Activated CD4-positive, alpha-beta T cell treated with anti-CD3 and anti-CD28 coated beads, Interleukin-2, amount 50 U/mL, for 4 hours (primary cell): ENCODE measurements at places on chromosomes 5 and 9.

DNA sequence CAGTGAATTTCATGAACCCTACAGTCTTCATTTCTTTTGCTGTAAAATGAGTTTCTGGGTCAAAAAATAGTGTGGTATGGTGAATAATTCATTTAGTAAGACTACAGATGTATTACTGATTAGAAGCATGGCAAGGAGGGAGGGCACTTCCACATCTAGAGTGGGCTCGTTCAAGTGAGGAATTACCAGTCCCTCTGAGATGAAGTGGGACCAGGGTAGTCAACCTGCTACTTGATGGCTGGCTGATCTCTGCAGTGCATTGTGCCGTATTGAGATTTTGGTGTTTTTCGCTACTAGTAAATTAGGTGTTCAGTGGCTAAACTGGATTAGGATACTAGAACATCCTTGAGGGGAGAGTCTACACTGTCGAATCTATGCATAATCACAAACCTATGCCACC, 10.8 kb downstream of the CDC37L1 start:
- DNase-seq = no peak

GRCh38 chr5:29614206-29614605, 1579.3 kb upstream of the CDH6 start:
- no peak for DNase-seq

- no peak for DNase-seq
Observed at GRCh38 chr5:165130656-165131055, 1625.2 kb downstream of the MAT2B start.

DNA sequence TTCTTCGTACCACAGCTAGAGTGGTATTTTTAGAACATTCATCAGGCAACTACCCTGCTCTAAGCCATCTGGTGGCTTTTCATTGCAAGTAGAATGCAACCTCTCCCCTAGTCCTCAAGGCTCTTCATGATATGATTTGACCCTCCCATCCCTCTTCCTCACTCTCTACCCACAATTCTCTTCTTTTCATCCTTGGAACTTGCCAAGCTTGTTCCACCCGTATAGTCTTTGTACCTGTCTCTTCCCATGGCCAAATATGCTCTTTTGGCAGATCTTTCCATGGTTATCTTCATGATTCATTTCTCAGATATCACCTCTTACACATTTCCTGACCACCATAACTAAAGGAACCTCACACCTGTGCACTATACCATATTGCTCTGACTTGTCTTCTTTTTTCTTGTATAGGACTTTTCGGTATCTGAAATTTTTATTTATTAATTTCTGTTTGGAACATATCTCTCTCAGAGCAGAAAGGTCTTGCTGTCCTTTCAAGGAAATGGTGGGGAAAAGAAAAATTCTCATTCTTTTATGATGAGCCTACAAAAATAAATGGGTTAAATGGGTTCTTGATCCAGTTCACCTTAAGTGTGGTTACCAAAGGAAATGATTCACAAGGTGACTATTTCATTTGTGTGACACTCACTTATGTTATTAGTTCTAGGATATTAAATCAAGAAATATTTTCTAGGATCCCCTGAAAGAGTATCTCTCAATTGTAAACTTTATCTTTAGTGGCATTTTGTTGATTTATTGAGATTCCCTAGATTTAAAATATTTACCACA, 3.7 kb upstream of the CD274 start:
- DNase-seq = no peak

DNA sequence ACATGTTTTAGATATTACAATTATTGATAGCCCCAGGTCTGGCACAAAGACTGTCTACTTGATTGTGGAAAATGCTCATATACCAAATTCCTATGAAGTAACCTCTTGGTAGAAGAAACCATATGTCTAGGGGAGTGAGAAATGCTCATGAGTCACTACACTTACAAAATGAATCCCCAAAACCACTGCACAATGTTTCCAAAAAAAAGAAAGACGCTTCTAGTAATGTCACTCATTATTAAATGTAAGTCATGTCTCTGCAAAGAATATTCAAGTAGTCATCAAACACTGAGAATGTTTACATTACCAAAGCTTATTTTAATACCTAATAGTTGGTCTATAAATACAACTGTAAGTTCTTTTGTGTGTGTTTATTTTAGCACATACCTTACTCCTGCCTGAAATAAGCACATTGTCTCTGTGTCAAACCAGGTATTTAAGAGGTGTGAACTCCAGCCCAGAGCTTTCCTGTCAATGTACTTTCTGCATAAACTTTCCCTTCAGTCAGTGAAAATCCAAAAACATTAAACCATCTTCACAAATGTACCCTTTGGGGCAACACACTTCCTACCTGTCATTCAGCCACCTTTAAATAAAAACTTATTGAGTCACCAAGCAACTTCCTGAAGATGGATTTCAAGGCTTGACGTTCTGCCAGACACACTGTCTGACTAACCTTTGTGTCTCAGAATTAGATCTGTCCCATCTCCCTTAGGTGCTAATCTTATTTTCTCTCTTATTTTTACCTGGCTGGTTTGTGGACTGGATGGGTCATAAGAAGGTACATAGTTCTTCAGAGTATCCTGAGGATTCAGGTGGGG, 194.0 kb downstream of the NFIB start:
- no peak for DNase-seq

GRCh38 chr9:126496781-126497659, 116.7 kb upstream of the LMX1B start:
- no peak for DNase-seq

DNA sequence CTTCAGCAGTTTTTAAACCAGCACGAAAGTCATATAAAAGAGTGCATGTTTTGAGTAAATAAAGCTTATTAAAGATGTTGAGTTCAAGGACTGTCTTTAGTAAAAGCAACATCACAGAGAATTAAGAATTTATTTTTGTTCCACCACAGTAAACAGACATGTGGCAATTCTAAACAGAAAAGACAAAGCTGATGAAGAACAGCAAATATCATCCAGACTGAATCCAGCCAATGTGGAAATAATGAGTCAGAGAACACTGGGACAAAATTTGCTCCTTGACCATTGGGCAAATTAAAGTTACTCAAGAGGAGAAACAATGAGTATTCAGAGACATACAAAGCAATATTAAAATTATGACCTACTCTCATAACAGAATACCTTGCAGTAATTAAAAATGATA, 28.8 kb downstream of the OR2K2 start:
- DNase-seq = no peak

DNA sequence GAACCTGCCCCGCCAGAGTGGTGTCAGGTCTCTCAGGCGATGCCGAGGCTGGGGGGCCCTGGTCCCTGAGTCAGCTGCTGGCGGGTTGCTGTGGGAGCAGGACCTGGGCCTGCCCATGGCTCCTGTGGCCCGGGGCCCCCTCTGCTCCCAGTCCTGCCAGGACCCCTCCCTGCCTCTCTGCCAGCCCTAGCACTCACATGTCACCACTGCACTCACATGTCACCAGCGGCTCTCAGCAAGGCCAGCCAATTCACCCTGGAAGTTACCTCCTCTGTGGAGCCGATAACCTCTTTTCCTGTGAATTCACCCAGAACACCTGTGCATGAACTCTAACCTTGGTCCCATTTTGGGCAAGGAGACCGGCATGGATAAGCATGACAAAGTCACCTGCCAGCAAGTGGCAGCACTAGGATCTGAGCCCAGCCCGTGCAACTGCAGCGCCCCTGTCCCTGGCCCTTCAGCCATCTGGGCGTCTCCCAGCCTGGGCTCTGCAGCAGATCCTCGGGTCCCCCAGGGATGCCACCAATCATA, 170.2 kb downstream of the GAPVD1 start:
- no peak for DNase-seq

GRCh38 chr9:82184524-82184923, 196.0 kb downstream of the SPATA31D1 start:
- no peak for DNase-seq

DNA sequence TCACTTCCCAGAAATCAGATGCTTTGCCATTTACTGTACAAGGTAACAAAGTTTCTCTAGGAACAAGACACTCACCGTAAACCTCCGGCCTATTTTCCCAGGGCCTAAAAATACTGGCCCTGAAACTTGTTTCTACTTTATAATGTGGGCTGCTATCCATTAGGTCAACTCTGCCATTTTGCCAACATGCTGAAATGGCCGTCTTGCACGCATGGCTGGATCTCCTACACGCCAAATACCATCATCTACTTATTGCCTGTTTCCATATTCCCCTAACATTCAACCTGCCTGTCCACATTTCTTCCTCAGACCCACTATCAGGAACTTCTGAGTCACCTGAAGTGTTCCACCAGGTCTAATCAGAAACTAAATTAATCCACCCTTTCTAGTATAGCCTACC, 4.7 kb downstream of the TBCA start:
- no peak for DNase-seq

DNA sequence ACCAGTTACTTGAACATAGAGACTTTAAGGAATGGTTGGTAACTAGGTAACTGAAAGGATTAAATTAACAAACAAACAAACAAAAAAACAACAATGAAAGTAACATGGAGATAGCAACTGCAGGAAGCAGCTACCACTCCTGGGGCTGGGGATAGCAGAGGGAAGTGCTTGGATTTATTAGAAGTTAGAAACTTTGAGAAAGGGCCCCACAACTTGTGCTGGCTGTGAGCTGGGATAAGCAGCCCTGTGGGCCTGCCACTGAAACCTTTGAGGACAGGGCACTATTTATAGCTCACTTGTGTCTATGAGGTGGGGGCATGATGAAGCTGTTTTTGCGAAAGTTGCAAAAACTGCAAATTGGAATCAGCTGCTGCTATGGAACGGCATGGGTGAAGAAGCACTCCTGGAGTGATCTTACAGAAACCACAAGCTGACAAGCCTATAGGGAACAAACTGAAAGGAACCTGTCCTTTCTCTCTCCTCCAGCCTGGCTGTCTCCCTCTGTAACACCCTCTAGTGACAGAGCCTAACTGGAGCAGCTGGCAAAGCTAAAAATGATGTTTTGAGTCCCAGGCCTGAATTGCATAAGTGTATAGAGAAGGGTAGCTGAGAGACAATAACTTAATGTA, 91.4 kb upstream of the RANBP6 start:
- DNase-seq = no peak

DNA sequence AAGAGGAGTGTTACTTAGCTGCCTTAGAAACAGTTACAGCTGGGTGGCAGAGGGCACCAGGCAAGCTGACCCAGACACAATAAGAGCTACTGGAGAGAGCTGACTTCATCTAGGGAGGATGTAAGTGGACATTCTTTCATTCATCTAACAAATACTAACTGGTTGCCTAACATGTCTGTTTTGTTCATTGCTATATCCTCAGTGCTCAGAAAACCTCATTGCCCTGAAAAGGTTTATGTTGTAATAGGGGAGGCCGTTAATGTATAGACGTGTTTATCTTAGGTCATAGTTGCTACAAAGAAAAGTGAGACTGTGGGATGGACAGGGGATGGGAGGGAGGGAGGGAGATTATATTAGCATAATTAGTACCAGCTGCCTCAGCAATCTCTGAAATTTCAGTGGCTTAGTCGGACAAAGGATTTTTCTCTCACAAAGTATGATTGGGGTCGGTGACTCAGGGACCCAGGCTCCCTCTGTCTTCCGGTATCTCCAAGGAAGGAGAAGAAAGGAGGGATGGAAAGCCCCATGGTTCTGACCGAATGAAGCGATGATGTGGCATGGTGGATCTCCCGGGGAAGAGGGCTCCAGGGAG, 2.6 kb upstream of the SNX18 start:
- DNase-seq = no peak

GRCh38 chr5:115241881-115242642, 20.6 kb downstream of the PGGT1B start:
- DNase-seq = no peak

DNA sequence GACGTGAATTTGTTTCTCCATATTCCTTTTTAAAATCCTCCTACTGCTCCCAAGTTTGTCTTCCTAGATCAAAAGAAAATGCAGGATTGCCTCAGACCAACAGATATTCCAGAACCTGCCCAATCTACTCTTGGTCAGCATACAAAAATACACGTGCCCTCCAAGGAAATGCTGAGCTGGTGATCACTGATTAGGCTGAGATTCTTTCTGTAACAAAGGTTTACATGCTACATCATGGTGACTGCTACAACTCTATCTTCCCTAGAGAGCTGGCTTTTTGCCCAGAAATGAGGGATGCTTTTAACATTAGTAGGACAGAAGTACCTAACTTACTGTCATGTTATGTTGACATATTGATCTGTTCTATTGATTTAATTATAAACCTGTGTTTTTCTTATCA, 35.5 kb downstream of the OR2Y1 start:
- no peak for DNase-seq

- no peak for DNase-seq
Observed at GRCh38 chr5:169814522-169814921, 165.8 kb downstream of the INSYN2B start.

DNA sequence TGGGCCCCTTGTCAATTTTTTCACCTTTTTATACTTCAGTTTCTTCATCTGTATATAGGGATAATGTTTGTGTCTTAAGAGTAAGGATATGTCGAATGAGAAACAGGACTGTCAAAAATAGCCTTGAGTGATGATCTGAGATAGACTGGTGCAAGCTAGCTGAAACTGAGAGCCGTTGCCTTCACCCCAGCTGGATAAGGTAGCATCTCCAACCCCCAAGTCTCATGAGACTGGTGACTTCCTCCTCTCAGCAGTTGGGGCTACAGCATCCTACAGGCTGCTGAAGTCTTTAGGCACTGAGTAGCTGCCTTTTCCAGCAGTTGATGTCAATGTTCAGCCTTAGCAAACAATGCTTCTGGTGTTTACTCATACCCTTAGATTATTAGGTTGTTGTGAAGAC, 330.2 kb downstream of the OSTF1 start:
- DNase-seq = no peak

GRCh38 chr5:159309689-159310433, 20.4 kb downstream of the IL12B start:
- no peak for DNase-seq

- no peak for DNase-seq
Observed at GRCh38 chr9:21171351-21171750, 4.9 kb upstream of the IFNA21 start.

DNA sequence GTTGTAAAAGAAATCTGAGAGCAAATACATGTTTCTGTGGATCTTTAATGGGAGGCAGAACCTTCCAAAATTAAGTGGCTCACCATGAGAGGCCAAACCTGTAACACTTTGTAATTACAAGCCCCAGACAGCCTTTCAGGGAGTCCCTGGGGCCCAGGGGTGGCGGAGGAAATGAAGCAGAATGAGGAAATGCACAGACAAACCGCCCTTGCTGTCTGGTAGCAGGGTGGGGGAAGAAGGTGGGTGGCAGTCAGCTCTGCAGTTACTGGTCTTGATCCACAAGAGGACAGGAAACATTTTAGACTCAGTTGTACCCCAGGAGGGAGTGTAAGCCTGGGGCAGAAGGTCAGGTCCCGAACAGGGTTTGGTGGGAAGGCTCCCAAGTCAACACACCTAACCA, 6.5 kb downstream of the ARL14EPL start:
- no peak for DNase-seq

GRCh38 chr9:86733929-86734328, 213.4 kb downstream of the GAS1 start:
- DNase-seq = no peak

- no peak for DNase-seq
Observed at GRCh38 chr5:154237946-154238345, 47.4 kb downstream of the GALNT10 start.

- no peak for DNase-seq
Observed at GRCh38 chr5:139904816-139905661, 109.4 kb downstream of the PSD2 start.
